Tibial nerve (tissue), 4 donors: ENCODE measurements at places on chromosomes 1 and 21. TPM values are rescaled to one million over a fixed set of nuclear protein-coding genes. Genes with fewer than 3 reads are reported as not detected.

DNA sequence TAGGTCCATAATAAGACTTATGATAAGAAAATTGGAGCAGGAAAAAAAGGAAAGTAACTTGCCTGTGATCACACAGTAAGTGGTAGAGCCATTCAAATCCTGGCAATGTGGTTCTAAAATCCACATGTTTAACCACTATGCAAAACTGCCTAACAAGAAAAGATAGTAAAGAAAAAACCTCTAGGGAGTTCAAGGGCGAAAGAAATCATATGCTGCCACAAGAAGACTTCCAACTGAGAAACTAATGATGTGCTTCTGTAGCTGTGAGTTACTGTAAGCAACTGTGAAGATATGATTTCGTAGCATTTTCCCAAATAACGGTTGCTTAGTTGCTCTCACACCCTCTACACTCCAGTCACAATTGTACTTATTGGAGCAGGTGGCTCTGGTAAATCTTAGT lies 20.9 kb upstream of the LYPLAL1 start:
- no peak for DNase-seq

DNA sequence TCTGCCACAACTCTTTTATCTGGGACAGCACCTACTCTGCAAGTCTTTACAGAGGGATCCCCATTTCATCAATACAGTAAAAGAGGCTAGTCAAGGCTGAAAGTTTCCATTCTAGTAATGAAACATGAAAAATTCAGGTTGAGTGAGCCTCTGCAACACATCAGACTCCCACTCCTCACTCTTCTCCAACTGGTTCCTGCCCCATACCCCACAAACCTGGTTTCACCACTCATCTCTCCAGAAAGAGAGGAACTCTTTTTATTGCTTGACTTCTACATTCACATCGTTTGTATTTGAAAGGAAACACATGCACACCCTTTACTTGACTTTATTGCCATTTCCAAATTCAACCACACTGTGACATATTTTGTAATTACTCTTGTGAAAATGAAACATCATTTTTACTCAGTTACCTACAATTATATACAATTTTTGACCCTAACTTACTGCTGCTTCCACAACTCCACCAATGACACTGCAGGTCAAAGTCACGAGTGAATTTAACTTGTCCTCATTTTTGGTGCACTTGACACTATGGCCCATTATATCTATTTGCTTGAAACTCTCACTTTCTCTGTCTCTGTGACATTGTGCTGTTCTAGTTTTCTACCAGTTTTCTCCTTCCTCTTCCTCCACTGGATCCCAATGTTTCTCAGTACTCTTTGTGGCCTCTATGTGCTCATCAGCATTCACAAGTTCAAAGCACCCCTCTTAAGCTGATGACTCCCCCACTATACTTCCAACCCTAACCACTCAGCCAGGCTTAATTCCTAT lies 8.0 kb downstream of the STX6 start:
- no peak for DNase-seq

- no peak for DNase-seq
Observed at GRCh38 chr1:24383381-24383940, 30.1 kb downstream of the STPG1 start.

DNA sequence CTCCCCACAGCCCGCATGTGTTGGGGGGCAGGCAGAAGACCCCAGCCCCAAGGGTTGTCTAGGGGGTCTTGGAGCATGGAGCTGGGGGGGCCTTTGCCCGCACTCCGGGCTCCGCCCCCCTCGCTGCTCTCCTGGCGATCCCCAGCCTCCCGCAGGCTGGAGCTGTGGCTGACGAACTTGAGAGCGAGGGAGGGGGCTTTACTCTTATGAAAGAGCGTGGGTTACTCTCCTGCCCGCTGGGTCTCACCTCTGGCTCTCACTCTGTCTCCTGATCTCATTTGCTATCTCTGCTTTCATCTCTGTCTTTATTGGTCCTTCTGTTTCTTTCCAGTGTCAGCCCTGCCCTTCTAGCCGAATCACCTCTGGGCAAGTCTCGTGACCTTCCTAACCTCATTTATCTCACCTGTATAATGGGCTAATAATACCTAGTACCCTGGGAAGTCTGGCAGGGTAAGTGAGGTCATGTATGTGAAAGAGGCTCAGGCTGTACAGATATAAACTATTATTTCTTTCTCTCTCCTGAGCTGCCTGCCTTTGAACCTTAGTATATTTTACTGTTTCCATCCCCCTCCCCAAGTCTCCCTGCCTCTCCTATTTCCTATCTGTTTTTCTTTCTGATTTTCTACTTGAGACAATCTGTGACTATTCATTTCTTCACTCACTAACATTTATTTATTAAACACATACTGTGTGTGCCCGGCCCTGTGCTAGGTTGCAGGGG lies 731 bp downstream of the EFNA4 start:
- DNase-seq, result no peak

DNA sequence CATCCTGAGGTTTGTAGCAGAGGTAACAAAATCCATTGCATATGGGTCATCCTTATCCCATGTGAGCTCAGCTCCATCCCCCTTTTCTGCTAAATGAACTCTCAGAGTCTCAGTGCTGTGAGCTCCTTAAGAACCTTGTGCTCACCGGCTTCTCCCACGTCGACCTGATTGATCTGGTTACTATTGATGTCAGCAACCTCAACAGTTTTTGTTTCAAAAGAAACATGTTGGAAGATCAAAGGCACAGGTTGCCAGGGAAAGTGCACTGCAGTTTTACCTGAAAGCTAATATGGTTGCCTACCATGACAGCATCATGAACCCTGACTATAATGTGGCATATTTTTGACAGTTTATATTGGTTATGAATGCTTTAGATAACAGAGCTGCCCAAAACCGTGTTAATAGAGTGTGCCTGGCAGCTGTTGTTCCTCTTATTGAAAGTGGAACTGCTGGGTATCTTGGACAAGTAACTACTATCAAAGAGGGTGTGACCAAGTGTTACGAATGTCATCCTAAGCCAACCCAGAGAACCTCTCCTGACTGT lies 131.4 kb downstream of the HS2ST1 start:
- DNase-seq, result no peak

GRCh38 chr1:107787299-107787698 lies 177.7 kb downstream of the VAV3 start:
- no peak for DNase-seq

DNA sequence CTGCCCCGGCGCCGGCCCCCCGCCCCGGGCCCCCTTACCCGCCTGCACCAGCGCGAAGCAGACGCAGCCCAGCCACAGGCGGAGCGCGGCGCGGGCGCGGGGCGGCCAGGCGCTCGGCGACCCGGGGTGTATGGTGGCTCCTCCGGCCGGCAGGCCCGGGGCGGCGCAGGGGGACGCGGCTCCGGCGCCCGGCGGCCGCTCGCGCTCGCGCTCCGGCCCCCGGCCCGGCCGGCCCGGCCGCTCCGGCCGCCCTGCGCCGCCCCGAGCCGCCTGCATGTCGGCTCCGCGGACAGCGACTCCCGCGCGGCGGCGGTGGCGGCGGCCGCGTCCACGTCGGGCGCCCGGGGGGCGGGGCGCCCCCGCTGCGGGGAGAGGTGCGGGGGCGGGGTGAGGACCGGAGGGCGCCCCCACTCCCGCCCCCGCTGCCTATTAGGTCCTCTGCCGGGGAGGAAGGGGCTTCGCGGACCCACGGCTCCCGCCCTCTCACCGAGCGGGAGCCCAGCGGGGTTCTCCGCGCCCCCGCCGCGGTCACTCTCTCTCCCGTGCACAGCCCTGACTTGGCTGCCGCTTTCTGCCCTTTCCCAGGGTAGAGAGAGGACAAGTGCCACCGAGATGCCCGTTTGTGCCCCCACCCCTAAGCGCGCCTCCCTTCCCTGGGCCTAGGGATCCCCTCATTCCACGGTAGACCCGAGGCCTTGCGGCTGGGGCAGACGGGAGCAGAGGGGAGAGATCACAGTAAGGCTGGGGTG lies at the start of gene FNDC5:
TSS of gene FNDC5 (minus strand) at position 298 of the 749 bp plus-strand sequence.
- no peak for DNase-seq

DNA sequence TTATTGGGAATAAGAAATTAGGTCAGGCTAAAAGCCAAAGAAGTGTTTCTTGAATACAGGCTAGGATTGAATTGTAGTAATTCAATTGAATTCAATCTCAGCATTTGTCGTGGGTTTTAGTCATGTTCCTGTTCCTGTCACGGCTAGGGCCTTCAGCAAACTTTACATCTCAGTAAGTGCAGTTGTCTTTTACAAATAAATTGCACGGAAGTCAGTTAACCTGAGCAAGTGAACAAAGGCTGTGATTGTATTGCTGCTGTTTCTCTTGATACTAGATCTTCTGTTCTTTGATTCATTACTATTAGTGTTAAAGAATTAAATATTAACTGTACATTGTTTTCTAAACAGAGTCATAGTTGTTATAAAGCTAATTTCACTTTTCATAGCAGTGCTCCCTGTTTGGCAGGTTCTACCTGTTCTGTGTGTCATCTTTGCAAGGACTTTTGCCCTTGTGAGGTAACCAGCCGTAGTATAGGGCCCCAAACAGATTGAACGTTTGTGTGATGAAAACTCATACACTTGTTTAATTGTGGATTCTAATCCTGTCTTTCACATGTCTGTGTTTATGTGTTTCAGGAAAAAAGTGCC lies 164.4 kb downstream of the EDEM3 start:
- no peak for DNase-seq

GRCh38 chr1:94966033-94966432 lies 39.1 kb upstream of the CNN3 start:
- no peak for DNase-seq

GRCh38 chr1:181493166-181493565 lies 9.8 kb downstream of the CACNA1E start:
- DNase-seq, result no peak

DNA sequence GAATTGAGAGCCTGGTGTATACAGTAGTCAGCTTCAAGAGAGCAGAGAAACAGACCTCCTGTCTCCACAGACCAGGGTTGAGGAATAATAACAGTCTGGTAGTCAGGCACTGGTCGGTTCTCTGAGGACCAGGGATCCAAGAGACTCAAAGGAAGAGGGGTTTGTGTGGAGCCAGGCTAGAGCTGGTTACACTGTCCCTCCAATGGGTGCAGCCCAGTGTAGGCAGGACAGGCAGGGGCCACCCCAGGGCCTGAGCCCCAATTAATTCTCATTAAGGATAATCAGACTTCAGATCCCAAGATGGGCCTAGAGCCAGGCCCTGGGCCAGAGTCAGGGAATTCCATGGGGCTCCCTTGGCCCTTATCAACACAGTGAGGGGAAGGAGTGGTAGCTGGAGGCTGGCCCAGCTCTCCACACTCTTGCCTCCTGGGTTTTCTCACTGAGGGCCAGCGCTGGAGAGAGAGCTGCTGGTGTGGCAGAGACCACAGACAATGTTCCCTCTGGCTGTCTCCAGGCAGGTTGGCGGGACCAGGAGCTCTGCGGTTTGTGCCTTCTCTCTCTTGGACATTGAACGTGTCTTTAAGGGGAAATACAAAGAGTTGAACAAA lies 9.1 kb downstream of the SEMA4A start:
- no peak for DNase-seq

- DNase-seq, result no peak
Observed at GRCh38 chr1:107623431-107623830, 341.5 kb downstream of the VAV3 start.

DNA sequence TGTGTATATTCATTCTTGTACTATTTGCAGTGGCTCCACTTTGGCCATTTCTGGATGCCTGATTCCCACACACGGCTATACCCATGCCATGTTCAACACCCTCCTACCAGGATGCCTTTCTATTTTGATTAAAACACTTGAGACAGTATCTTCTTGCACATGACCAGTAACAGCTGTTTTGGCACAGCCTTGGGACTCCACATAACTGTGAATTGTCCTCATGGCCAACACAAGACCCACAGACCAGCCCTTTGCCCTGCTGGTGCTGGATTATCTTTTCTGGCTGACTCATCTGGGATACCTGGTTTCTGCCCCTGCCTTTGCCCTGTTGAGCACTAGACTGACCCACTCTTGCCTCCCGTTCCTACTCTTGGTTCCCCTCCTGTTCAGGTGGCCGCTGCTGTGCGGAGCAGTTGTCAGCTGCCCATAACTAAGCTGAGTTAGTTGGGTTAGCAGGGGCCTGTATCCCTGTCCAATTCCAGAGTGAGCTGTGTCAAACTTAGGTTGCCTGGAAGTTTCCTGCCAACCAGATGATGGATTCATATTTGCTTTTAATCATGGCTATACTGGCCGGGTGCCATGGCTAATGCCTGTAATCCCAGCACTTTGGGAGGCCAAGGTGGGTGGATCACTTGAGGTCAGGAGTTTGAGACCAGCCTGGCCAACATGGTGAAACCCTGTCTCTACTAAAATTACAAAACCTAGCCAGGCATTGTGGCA lies 10.8 kb upstream of the EYA3 start:
- no peak for DNase-seq

DNA sequence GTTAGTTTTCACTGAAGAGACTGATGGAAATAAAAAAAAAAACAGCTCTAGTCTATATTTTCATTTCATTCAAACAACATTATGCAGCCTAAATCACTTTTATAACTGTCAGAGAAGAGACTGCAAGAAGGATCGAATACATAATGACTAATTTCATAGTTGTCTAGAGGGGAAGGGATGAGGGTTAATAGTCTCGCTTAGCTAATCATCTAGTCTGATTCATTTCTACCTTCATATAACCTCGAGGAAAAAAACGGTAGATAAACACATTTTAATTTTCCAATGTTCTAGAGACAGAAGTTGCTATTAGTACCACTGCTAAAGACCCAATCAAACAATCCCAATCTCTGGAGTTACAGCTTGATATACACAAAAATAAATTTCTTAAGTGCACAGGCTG lies 3.5 kb downstream of the FUBP1 start:
- no peak for DNase-seq

GRCh38 chr1:204493145-204493983 lies 1.2 kb downstream of the PIK3C2B start:
- peak; percentile 46 for DNase-seq

DNA sequence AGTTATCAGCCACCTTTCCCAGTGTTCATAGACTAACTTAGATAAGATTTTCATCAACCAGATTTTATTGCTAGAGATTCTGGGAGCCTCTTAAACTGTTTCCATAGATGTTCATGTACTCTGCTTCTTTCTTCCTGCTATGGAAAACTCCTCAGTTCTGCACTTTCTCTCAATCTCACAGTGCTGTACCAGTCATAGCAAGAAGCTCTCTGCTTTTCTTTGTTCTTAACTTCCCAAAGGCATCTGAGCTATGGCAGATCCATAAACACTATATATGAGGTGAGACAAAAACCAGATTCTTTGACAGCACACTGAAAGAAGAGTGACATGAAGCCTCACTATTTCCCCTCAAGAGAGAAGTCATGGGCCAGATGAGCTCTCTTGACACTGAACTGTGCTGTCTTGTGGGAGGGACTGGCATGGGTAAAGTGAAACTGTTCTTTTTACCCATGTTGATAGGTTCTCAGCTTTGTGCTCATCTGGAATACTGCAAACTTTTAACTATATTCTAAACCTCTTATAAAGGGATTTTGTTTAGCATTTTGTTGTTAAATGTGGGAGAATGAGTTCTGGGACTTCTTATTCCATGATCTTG lies 64.2 kb upstream of the LYPLAL1 start:
- no peak for DNase-seq

Gene RAD54L
- total RNA-seq, result not detected

Gene SAMD13
- 1.0 TPM for total RNA-seq

Gene C1QC
- 130 TPM for total RNA-seq

Gene APP
- 280 TPM for total RNA-seq

Gene RNU1-4
- under 0.01 TPM for total RNA-seq

Gene CRP
- total RNA-seq, result not detected

Gene FMO4
- 27.3 TPM for total RNA-seq
